Cortex of kidney (tissue), 1 donor: ENCODE measurements at places on chromosomes 6 and 20.

DNA sequence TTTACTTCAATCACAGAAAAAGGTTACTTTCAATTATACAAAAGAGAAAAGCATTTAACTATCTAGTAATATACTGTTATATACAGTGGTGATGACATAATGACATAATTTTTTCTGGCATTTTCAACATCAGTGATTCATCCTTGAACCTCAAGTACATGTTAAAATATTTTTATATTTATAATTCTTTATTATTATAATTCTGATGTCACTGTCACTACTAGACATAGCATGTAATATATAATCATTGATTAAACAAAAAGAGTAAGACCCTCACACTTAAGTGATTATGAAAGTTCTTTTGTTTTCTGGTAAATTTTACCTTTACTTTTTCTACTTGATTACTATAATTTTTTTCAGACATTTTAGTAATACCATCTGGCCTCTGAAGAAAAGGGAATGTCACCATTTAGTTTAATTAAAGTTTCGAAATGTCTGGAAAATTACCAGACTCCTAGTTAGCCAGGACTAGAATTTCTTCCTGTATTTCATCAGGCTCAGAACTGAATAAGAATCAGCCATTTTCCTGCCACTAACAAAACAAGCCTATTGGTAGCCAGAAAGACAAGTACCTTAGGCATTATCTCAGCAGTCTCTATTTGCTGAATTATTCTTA lies 71.5 kb downstream of the FILIP1 start:
- no peak for DNase-seq

DNA sequence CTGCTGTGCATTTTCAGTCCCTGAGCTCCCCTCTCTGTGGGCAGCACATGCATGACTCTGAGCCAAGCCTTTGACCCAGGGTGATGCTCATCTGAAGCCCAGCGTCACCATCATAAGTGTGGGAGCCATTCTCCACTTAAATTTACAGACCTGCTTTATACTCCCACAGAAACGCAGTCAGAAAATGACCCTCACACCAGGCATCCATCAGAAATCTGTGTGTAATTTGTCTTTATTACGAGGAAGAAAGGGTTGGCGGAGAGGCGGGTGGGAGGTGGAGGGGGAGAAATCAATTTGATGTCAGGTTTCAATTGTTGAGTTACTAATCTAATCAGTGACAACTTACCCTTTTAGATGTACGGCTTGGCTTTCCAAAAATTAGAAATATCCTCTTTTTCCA lies 353.6 kb downstream of the MAFB start:
- no peak for DNase-seq

- DNase-seq: no peak
Observed at GRCh38 chr6:154386848-154387717, 30.5 kb upstream of the IPCEF1 start.

- DNase-seq: no peak
Observed at GRCh38 chr6:144156991-144157390, 6.7 kb downstream of the STX11 start.

- DNase-seq: no peak
Observed at GRCh38 chr6:8017276-8017701, 46.9 kb downstream of the BLOC1S5 start.
